ENCODE measurements at places on chromosomes 16 and 17. TPM values are rescaled to one million over a fixed set of nuclear protein-coding genes. Genes with fewer than 3 reads are reported as not detected.

- DNase-seq, result no peak
Observed at GRCh38 chr17:8630227-8630801, at the start of gene MYH10. Gene MYH10, minus strand, starts transcription at chr17:8630725. Its CDS starts 7,479 bp downstream, at chr17:8623246.

- DNase-seq, result no peak
Observed at GRCh38 chr16:25895380-25895779, 203.6 kb downstream of the HS3ST4 start.

C16orf96 gene
- total RNA-seq, result not detected

CCDC154 gene
- not detected for total RNA-seq

TMEM235 gene
- total RNA-seq, result not detected

DNA sequence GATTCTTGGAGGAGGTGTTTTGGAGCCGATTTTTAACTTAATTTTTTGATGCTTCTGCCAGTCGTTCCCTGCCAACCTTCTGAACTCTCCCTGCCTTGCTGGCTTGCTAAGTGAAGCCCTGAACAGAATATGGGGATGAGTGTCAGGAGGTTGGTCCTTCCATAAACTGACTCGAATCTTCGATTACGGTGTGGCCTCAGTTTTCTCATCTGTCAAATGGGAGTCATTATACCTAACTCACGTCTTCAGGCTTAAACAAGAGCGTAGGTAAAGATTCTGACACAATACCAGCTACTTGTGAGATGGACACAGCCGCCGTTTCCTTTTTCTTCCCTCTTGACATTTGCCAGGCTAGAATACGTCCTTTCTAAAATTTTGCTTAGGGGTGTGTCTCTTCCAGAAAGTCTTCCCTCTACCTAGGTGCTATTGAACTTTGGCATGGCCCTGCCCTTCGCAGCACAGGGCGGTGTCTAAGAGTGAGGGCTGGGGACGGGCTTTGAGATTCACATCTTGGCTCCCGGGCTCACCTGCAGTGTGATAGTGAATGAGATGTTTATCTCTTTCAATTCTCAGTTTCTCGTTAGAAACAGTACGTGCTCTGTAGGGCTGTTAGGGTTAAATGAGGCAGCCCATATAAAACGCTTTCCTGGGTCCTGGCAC lies 190.6 kb upstream of the SDK2 start:
- no peak for DNase-seq

HSD17B1 gene
- total RNA-seq, result 1.3 TPM

B4GALNT2 gene
- total RNA-seq, result not detected

DNA sequence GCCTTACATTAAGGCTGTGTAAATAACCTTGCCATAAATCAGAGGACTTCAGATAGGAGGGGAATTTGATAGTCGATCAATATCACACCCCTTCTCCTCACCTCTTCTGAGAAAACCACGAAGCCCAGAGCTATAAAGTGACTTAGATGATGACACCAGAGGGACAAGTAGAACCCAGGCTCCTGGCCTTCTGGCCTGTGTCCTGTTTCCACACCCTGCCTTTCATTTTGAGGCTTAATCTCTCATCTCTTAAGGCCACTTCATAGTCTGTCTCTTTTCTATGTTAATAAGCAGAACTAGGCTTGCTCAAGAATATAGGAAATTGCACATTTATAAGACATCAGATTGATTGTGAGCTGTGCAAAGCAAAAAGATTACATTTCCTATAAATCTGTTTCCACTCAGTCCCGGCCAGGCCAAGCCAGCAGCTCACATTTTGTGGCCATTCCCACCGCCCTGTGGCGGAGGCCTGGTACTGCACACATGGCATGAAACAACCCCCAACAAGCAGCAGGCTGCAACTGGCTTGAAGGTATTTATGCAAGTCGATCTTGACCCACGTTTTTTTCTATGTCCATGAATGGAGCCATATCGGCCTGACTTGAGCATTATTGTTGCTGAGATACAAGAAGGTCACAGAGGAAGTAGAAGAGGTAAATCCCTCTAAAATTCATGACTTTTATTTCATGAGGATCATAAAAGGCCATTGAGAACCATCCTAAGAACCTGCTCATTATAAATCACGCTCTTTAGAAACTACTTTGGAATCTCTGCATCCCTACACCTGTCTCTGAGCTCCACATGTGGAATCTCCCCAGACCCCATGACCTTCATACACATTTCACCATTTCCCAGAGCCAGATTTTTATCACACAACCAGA lies 93.7 kb downstream of the PMP22 start:
- peak; percentile 78 for DNase-seq

DNA sequence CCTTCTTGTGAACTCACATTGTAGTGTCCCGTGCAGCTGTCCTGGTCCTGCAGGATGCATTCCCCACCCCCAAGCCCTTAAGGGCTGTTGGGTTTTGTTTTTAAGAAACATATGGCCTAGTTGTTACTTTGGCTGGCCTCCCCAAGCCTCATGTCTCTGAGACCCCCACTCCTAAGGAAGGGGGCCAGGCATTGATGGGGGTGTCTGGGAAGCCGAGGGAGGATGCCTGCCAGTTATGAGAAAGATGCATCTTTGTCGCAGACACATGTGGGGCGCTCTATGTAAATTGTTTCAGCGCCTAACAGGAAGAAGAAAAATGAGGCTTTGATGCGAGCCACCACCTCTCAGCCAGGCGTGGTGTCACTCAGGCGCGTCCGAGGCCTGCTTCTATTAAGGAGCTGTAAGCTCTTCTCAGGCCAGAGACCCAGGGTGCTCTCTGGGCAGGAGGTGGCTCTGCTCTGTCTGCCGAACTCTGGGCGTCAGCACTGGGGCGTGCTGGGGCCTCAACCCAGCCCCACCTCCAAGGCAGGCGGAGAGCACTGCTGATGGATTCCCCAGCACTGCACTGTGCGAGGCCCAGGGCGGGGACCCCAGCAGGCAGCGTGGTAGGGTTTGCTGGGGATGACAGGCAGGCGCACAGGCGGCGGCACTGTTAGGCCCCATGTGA lies 70.6 kb downstream of the SREBF1 start:
- DNase-seq, result peak; percentile 97

PMFBP1 gene
- total RNA-seq, result 0.56 TPM

DNA sequence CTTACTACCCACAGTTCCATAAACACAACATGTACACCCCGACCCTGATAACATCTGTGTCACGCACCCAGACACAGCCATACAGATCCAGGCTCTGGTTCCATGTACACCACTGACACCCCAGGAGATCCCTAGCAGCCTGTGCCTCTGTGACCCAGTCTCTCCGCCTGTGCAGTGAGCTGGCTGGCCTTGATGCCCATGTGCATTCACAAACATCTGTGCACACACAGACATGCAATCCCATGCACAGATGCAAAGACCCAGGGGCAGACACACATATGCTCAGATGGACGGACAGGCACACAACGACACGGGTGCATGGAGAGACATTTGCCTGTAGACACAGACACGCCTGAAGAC lies 4.1 kb downstream of the CCDC102A start:
- peak; percentile 56 for DNase-seq

DNA sequence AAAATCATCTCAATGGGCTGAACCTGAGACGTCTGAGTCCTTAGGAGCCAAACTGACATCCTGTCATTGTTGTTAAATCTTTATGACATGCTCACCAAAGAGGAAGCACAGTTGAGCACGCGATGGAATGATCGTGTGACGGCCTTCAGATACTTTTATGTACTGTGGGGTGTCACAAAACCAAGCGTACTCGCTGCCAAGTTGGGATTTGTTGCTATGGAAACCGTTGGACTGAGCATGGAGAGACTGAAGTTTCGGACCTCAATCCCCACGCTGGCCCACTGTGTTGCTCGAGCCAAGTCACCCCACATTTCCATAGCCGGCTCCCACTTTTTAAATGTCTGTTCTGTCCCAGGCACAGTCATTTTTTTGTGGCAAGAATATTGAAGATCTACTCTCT lies 222.8 kb upstream of the SDK2 start:
- DNase-seq, result no peak

RGS11 gene
- not detected for total RNA-seq

CFAP119 gene
- total RNA-seq, result 8.9 TPM

- DNase-seq, result peak; percentile 47
Observed at GRCh38 chr17:8012996-8013640, 10.7 kb downstream of the GUCY2D start.

DNA sequence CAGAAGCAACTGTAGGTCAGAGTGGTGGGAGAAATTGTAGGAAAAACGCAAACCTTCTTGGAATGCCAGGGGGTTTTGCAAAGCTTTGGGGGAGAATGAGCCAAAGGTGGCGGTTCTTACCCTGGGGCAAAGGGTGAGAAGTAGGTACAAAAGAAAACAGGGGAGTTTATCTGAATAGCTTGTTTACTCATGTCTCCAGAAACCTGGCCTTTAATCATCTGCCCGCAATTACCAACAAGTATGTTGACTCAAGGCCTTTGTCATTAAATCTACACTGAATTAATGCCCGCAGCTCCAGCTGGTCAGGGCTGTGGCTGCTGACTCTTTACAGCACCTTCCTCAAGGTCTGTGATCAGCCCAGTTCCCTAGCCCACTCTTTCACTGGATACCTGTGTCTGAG lies 320.1 kb downstream of the CBLN1 start:
- no peak for DNase-seq

LITAFD gene
- 0.45 TPM for total RNA-seq

DNA sequence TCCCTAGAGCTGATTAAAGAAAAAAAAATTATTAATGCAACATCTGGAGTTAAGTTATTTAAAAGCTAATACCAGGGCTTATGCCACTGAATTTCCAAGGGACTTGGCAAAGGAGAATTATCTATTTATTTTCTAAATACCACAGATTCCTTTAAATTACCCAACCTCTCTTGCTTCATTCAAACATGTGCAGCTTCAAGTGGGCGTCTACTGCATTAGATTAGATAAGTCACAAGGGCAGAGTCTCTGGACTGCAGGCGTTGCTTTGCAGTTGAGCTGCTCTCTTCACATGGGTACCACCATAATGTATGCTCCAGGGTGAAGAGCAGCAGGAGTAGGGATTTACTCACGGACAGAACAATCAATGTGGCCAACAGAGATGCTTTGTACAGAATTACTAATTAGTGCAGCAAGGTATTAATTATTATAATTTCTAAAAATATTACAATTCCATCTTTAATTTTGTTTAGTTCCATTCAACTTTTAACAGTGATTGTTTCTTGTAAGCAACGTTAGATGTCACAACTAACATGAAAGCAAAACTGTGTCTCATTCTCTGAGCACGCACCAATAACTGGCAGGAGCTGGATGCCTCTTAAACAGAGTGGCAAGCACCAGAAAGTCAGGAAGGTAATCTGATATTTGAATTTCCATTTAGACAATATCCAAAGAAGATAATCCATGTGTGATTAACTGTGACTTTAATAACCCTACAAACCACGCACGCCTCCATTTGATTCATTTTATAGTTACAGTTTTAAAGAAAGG lies 214.2 kb downstream of the STX8 start:
- DNase-seq, result no peak

DNA sequence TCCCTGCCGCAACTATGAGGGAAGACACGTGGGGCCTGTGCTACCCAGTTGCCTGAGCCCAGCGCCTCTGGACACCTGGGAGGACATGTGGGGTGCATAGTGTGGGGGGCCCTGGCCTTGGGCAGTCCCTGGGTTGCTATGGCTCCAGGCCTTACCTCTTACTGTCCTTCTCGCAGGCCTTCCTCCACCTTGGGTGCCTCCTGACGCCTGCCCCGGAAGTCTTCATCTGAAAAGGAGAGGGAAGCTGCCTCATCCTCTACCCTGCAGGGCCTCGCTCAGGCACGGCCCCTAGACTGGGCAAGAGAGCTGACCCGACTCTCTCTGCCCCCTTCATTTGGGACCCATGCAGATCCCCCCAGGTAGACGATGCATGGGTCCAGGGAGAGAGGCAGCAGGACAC lies 16.5 kb upstream of the MRPS23 start:
- no peak for DNase-seq

GPRC5C gene
- not detected for total RNA-seq

ARHGAP23 gene
- total RNA-seq, result 0.04 TPM

CORO1A gene
- 820 TPM for total RNA-seq

DNA sequence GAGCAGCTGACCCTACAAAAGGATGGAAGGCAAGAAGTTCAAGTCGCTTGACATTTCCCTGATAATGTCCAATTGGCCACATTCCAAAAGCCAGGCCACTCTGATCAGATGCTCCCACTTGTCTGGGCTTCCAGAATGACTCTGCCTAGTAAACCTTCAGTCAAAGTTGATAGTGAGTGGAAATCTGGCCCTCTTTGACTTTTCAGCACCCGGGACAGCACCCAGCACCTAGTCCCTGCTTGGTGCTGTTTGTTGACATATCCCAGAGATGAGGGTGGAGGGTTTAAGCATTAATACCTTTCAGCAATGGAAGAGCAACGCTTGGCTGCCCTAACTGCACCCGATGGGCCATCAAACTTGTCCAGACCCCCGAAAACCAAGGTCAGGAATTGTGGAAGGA lies 131.3 kb downstream of the AIPL1 start:
- DNase-seq, result peak; percentile 71

- no peak for DNase-seq
Observed at GRCh38 chr17:40605306-40605705, 40.0 kb upstream of the CCR7 start.

SLFN13 gene
- total RNA-seq, result 0.07 TPM

DNA sequence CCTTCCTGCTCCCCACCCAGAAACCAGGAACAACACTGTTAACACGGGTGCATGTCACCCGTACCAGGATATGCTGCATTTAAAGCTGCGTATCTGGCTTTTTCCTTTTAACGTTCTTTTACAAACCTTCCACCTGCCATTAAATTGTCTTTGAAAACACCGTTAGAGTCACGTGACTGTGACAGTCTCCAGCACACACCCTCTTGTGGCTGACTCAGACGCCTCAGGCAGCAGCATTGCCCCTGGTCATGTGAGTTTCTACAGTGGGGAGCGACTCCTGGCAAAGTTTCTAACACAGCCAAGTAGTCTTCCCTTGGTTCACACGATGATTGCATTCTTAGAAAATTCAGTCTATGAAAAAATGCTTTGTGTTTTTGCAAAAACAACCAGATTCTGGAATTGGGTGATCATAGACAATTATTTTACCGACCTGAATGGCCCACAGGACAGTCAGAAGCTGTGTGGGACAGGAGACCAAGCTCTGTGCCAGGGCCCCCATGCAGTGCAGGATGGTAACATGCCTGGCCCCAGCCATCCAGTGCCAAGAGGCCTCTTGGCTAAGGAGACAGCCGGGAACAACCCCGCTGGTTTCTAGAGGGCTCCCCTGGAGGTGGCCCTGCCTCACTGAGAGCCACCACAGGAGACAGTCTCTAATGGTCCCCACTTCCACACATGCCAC lies 199.1 kb downstream of the KATNIP start:
- DNase-seq, result peak; percentile 72

NPW gene
- not detected for total RNA-seq

GRCh38 chr16:90084215-90084950 lies 7.3 kb upstream of the PRDM7 start:
- DNase-seq, result no peak

NME4 gene
- 190 TPM for total RNA-seq

MYH8 gene
- total RNA-seq, result not detected

GRCh38 chr17:66727634-66728570 lies 107.0 kb upstream of the CACNG5 start:
- peak; percentile 94 for DNase-seq

IRX6 gene
- not detected for total RNA-seq

DNA sequence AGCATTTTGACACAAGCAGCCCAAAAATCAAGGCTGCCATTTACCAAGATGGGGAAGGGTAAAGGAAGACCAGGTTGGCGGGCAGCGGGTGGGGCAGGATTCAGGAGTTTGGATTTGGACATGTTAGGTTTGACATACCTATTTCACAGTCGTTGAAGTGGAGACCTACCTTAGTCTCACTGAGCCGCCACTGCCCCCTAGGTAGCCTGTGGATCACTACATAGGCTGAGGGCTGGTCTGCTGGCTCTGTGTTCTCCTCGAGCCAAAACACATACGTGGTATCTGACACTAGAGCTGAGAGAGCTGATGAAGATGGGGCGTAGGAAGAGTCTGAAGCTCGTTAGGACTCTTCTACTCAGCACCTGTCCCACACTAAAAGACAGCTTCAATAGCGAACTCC lies 115.1 kb downstream of the HIC1 start:
- DNase-seq, result peak; percentile 82

GPR139 gene
- not detected for total RNA-seq
